ENCODE measurements at places on chromosomes 2 and 18.

DNA sequence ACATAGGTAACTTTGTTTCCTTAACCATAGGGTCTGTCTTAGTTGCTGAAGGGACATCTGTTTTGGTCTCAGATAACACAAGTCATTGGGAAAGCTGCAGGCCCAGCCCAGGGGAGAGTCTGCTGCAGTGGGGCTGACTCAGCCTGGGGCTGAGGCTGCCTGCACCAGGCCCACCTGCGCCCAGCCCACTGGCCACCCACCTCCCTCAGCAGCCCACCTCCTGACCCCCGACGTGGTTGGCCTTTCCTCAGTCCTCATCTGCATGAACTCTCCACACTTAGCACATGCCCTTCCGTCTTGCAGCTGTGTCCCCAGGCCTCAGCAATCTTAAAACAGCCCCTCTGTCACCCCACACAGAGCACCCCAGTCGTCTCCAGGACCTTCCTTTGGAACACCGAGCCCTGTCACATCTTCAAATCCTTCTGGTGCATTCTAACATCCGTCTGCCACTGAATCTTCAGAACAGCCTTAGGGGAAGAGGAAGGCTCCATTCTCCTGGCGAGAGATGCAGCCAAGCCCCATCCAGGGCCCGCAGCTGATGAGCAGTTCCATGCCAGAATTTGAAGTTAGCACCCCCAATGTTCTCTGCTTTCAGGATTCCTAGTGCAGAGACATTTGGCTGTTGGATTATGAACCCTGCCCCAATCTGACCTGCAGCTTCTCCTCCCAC is 231.4 kb downstream of the SEPTIN10 start:
- no peak for DNase-seq

DNA sequence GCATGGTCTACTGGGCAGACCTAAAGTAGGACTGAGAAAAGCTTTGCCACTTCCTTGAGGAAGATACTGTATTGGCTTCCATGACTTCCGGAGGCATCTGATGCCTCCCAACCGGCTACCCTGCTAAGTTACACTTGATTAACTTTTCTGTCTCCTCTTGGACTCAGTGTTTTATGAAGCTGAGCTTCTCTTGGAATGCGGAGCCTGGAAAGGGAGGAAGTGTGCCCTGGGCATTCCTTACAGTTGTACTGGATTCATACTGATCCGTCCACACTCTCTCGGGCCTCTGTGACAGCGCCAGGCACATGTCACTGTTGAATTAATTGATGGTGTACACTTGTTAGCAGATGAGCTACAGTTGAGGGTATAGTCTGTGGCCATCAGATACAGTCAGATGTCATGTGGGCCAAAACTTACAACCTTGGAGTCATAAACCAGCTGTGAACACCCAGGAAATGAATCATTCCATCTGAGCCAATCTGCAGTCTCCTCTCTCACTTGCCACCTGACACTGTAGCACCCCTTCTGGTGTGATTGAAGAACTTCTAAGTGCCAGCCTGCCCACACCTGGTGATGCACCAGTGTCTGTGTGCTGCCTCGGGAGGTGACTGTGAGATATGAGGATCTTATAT is 122.5 kb downstream of the FHOD3 start:
- DNase-seq = no peak

- DNase-seq = peak; percentile 15
Observed at GRCh38 chr2:62456721-62457539, 49.1 kb downstream of the TMEM17 start.

GRCh38 chr18:51168026-51168742 is 29.3 kb downstream of the MEX3C start:
- DNase-seq = no peak

- no peak for DNase-seq
Observed at GRCh38 chr18:24016643-24017042, 2.1 kb downstream of the TTC39C start.

DNA sequence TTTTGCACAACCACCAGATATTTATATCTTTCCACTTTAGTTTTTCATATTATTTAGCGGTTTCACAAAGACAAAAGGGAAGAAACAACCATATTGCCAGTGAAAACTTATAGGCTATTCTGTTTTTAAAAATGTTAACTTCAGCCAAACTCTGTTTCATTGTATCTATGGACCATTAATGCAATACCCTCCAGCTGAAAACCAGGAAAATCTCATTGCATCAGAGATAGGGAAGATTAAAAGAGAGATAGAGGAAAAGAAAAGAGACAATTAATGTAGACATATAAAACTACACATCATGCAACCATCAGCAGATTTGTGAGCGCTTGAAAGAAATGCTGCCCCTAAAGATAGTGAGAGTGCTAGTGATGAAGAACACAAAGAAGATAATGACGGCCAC is 970.2 kb downstream of the ERBB4 start:
- no peak for DNase-seq

GRCh38 chr2:7096726-7097352 is 179.6 kb downstream of the RNF144A start:
- no peak for DNase-seq

GRCh38 chr2:47307066-47307465 is 95.9 kb upstream of the MSH2 start:
- no peak for DNase-seq

DNA sequence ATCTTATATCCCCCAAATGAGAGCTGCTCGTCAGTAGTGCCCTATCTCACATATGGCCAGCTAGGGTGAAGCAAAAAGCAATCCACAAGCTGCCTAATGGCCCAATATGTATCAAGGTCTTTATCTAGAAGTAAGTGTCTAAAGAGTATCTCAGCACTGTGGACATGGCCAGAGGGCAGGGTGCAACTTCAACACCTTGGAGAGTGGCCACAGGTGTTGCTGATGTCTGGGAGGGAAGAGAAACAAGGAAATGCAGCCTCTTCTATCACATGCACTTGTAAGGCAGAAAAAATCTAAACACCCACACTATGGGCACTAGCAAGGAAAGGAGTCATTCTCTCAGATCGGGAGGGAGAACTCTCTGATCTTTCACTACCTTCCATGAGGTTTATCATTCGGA is 23.7 kb upstream of the MRPL19 start:
- DNase-seq = no peak

- no peak for DNase-seq
Observed at GRCh38 chr2:82278416-82278815, 1973.9 kb upstream of the LRRTM1 start.

GRCh38 chr2:205914213-205915129 is 171.5 kb downstream of the INO80D start:
- no peak for DNase-seq

DNA sequence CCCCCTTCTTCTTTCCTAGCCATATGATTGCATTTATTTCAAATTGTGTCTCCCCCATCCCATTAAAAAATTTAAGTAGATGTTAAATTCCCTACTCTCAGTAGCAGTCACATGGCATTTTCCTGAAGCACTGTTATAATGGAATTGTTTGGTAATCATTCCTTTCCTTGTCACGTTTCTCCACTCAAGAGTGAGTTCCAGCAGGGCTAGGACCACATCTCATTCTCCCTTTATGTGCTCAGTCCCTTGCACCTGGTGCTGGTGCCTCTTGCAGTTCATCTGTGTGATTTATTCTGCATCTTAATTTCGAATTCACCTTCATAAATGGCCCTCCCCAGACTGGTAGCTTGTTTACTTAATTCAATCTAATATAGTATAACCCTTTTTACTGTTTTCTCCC is 70.3 kb upstream of the NOSTRIN start:
- DNase-seq = no peak

- DNase-seq = no peak
Observed at GRCh38 chr2:28142386-28142785, 250.3 kb upstream of the FOSL2 start.

All from esophagus squamous epithelium (tissue), 5 donors.